Activated CD4-positive, CD25-positive, alpha-beta regulatory T cell (primary cell): ENCODE measurements at places on chromosomes 5 and 9.

DNA sequence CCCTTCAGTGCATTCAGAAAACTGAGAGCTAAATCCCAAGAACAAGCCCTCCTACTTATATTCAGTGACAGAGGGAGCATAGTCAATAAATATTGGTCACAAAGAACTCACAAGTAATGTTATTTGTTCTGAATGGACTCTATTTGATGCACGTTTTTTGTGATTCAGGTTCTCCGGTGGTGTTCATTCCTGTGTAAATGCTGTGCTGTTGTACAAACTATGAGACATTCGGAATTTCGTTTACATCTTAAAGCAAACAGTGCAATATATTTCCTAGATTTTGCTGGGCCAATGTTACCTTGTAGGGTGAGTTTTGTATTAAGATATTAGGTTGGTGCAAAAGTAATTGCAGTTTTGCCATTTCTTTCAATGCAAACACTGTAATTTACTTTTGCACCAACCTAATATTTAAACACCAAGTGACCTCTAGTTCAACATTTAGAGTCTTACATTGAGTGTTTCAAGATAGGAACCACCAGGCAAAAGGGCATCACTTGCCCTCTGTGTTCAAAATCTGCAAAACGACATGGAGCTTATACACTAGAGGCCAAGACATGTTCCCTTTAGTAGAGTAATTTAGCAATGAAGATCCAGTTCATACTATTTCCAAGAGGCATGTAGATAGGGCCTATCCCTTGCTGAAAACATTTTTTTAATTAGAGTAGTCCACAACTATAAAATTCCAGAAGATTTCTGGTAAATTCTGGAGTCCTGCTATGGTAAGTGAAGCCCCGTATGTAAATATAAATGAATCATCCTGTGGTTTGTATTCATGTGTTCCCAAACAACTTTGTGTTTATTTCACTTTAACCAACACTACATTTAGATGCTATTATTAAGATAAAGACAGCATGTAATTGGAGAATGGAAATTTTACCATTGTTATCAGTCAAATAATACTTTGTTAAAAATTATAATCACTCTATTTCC, 444.0 kb upstream of the PTGER4 start:
- no peak for DNase-seq

DNA sequence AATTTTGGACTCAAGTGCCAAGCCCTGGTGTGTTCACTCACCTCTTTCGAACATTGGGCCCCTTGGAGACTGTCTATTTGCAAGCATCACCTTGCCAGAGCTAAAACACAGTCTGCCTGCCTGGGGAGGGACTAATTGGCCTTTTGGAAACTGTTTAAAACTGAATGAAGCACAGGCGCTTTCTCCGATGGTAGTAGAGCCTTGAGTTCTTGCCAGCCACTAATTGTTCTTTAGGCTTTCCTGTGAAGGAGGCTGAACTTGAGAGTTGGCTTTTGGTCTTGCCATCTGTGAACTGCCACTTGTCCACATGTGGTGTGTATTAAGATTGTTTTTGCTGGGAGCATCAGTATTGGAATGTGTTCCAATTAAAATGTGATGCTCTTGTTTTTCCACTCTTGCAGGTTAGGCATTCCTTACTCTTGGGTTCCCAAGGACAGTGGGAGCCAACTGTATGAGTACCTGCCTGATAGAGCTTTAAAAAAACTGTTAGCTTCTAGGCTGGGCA, 26.0 kb downstream of the GARNL3 start:
- DNase-seq, result no peak

DNA sequence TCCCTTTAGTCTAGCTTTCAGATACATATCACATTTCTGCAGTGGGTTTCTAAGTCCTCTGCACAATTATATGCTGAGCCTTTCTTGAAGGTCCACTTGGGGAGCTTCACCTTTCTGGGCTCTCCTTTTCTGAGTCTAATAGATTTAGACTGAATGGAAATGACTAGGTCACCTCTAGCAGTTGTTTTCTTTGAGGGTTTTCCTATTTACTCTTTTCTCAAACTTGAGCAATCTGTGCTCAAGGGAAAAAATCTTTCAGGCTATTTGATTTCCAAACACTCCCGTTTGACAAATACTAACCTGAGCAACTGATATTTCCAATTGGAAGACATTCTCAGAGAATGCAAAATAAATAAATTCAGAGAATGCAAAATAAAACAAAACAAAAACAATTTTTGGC, 39.0 kb downstream of the ISOC1 start:
- no peak for DNase-seq

- no peak for DNase-seq
These were observed at the start of gene LRRC26 for GRCh38 chr9:137169896-137170358. Gene LRRC26, minus strand, starts transcription at chr9:137170051. Its CDS starts 108 bp downstream, at chr9:137169943.

DNA sequence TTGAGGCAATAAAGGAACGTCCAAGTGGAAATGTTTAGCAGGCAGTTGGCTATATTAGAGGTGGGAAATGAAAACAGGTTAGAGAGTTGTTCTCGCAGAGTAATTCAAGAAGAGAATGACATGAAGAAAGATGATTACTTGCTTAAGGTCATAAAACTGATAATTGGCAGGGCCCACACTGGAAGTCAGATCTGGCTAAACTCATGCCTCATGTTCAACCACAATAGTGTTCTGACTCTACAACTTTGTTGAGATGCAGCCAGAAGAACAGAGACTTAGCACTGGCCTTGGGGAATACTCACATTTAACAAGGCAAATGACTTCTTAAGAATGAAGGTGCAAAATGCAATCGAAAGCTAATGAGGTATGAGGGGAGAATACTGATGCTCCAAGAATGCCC, 27.2 kb upstream of the TNFSF8 start:
- no peak for DNase-seq

DNA sequence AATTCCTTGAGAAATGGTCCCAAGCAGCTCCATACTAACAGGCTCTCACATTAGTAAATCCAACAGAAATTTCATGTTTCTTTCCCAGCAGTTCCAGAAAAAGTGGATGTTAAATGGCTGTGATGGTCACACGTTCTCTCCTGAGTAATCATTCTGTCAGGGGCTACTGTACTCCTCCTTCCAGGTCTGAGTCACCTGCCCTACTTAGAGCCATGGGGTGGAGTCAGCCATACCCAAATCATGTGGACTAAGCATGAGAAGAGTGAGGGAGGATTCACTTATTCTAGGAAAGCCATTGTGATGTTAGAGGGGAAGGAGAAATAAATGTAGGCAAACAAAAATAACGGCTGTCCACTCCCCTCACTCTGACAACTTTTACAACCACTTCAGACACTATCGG, 547.2 kb downstream of the CSNK1G3 start:
- DNase-seq, result no peak

DNA sequence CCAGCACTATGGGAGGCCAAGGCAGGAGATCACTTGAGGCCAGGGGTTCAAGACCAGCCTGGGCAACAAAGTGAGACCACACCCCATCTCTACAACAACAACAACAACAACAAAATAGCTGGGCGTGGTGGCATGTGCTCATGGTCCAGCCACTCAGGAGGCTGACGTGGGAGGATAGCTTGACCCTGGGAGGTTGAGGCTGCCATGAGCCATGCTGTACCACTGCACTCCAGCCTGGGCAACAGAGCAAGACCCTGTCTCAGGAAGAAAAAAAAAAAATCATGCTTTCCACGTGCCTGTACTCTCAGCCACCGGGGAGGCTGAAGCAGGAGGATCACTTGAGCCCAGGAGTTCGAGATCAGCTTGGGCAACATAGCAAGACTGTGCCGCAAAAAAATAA, 29.5 kb downstream of the TSC1 start:
- no peak for DNase-seq

DNA sequence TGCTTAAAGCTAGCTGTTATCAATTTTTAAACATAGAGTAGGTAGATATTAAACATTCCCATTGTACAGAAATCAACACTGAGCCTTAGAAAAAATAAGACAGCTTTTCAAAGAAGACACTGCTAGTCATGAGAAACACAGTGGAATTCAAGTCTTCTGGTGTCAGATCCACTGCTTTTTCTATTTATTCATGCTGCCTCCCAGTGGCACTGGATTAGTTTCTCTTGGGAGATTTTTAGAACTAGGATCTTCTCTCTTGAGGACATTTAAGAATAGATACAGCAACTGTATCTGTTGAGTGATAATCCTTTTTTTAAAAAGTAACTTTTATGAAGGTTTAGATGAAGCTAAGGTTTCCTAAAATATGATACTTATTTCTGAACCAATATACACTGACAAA, 1635.4 kb upstream of the C9orf72 start:
- no peak for DNase-seq

- no peak for DNase-seq
These were observed 464.7 kb downstream of the ZSWIM6 start for GRCh38 chr5:61796773-61797172.

DNA sequence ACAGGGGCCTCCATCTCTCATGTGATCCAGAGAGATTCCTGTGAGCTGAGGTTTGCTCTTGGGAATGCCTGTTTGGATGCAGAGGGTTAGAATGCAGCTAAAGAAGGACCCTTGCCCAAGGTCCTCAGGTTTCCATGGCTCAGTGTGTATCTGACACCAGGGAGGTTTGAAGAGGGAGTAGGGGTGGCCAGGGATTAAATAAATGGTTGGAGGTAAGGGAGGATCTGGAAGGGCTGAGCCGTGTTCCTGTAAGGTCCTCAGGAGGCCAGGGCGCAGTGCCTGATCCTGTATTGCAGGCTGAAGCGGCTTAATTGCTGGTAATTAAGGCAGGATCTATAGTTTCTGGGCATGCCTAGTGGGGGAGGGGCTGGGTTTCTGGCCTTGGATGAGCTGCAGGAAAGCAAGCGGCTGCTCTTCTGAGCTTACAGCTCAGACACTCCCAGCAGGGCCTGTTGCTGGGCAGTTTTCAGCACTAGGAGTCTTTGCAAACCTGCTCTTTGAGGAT, 41.5 kb upstream of the MAP1B start:
- DNase-seq, result no peak

DNA sequence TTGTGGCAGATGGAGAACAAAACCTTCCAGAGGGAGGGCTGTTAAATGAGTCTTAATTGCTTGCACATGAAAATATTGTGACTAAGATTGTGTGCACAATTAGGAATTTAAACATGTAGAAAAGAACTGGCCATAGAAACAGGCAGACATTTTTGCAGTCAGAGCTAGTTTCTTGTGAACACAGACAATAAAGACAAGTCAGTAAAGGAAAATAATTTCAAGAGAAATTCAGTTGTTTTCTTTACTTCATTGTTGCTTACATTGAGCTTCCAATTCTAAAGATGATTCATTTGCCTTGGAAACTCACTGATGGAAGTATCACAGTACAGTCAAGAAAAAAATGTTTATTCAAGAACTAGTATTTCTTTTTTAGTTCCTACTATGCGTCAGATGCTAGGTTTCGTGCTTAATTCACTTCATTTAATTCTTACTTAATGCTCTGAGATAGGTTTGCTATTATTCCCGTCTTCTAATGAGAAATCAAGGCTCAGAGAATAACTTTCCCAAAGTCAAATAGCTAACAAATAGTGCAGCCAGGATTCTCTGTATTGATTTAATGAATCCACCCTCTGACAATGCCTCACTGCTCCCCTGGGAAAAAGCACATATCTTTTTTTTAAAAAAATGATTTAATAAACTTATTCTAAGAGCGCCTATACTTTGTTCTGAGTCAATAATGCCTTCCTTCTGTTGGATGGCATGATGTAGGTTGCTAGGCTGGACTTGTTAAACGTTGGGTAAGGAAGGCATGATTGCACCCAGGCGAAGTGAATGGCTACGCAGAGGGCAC, 581.4 kb downstream of the RAB3C start:
- DNase-seq, result no peak

DNA sequence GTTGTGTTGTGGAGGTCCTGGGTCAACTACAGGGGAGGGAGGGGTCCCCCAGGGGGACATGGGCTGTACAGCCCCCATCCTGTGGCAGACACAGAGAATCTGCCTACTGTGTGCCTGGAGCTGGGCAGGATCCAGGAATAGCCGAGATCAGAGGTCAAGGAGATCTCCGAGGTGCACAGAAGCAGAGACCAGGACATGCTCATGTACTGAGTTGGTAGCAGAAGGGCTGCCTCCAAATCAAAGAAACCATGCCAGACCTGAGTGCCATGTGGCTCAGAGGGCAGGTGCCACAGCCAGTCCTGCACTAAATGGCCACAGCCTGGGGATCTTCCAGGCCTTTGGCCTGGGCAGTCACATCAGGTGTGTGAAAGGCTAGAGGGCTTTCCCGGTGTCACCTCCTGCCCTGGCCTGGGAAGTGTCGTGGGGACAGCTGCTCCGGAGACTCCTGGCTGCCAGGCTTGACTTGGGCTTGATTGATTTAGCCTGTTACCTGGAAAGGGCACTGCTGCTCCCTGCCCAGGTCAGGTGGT, 27.8 kb downstream of the GSN start:
- no peak for DNase-seq

DNA sequence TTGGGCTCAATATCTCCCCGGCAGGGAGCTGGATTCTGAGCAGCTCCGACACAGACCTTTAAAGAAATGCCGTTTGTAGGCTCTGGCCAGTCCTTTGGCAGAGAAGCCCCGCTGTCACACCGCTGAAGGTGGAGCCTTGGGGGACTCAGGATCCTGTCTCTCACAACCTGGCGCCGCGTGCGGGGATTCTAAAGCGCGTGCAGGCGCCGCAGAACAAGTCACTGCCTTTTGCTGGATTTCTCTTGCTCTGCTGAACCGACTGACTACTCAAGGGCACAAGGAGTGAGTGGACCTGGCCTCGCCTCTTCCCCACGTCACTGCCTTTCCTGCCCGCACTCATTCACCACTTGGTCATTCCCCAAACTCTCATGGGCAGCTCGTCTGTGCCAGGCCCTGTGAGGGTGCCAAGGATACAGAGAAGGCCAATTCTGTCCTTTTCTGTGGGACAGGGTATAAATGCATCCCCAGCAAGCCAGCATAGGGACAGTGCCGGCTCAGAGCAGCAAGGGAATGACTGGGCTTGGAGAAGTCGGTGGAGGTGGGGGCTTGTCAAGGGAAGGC, 69.3 kb downstream of the CRB2 start:
- DNase-seq, result no peak

- DNase-seq, result peak; percentile 13
These were observed 709 bp downstream of the WHRN start for GRCh38 chr9:114504341-114505186.

DNA sequence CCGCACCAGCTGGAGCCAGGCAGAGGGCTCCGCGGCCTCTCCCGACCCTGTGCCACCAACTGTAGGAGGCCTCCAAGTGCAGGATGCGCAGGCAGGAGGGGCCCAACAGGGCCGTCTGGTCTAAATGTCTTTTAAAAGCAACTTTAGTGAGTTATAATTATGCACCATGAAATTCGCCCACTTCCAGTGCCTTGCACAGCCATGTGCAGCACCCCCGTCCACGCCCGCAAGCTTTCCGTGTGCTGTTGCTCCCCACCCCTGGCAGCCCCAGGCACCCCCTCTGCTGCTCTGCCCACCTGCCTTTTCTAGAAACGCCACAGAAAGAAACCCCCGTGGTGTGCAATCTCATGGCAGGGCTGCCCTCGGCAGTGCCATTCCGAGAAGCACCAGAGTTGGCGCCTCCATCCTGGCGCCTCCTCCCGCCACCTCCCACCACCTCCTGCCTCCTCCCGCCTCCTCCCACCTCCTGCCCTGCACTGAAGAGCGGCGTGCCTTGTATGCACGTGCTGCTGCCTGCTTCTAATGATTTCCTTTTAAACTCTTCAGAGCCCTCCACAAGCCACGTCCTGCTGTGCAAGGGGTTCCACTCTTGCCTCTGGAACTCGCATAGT, 7.5 kb upstream of the SLC6A18 start:
- no peak for DNase-seq
